ENCODE measurements at places on chromosomes 2 and 18.
A peak's percentile ranks its signal among the peaks of the same experiment; 100 is the strongest.

- DNase-seq = peak; percentile 74
- H3K4me3 ChIP-seq = no peak overlapping the region
- no peaks in the 10 kb centered on the region for H3K27me3 ChIP-seq
- H3K36me3 ChIP-seq = no peaks in the 10 kb centered on the region
- peaks cover 15% of the 10 kb centered on the region for H3K4me1 ChIP-seq
- peak overlapping the region; percentile 91 for H3K27ac ChIP-seq
These were observed 31.4 kb downstream of the COLEC11 start for GRCh38 chr2:3626118-3626811.

- H3K4me3 ChIP-seq = no peak overlapping the region
- H3K27me3 ChIP-seq = no peaks in the 10 kb centered on the region
- no peak for DNase-seq
- 0 out of 2 replicates have a peak, but pooled peaks cover 2% of the 10 kb centered on the region for H3K36me3 ChIP-seq
- peaks cover 2% of the 10 kb centered on the region for H3K4me1 ChIP-seq
These were observed 33.0 kb downstream of the COMMD1 start for GRCh38 chr2:61938511-61938910.

GRCh38 chr2:189466656-189467055 is 25.4 kb downstream of the WDR75 start:
- peak; percentile 50 for DNase-seq
- H3K4me3 ChIP-seq = no peak overlapping the region
- H3K4me1 ChIP-seq = no peaks in the 10 kb centered on the region
- no peaks in the 10 kb centered on the region for H3K27me3 ChIP-seq

DNA sequence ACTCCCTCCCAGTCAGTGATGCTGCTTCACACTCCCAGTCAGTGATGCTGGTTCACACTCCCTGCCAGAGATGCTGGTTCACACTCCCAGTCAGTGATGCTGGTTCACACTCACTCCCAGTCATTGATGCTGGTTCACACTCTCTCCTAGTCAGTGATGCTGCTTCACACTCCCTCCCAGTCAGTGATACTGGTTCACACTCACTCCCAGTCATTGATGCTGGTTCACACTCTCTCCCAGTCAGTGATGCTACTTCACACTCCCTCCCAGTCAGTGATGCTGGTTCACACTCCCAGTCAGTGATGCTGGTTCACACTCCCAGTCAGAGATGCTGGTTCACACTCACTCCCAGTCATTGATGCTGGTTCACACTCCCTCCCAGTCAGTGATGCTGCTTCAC is 34.3 kb upstream of the KCNG2 start:
- no peaks in the 10 kb centered on the region for H3K36me3 ChIP-seq
- peaks cover 3% of the 10 kb centered on the region for H3K4me1 ChIP-seq
- H3K4me3 ChIP-seq = no peak overlapping the region
- H3K27me3 ChIP-seq = peaks cover 2% of the 10 kb centered on the region
- H3K27ac ChIP-seq = no peak overlapping the region

DNA sequence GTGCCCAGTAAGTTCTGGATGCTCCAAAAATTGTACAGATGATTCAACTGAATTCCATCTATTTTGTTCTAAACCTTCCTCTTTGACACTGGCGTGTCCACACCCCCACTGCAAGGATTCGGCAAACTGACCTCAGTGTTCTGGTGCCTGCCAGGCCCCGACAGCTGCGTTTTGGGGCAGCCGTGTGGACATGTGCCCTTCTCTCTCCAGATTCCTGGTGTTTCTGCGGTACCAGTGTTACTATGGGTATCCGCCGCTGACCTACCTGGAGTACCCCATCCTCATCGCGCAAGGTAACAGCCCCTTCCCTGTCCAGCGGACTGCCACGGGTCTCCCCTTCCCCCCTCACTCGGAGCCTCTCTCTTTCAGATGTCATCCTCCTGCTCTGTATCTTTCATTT is 5.0 kb downstream of the SLC66A3 start:
- H3K27ac ChIP-seq = no peak overlapping the region
- H3K27me3 ChIP-seq = no peaks in the 10 kb centered on the region
- no peak for DNase-seq
- no peak overlapping the region for H3K4me3 ChIP-seq
- peaks cover 2% of the 10 kb centered on the region for H3K36me3 ChIP-seq

DNA sequence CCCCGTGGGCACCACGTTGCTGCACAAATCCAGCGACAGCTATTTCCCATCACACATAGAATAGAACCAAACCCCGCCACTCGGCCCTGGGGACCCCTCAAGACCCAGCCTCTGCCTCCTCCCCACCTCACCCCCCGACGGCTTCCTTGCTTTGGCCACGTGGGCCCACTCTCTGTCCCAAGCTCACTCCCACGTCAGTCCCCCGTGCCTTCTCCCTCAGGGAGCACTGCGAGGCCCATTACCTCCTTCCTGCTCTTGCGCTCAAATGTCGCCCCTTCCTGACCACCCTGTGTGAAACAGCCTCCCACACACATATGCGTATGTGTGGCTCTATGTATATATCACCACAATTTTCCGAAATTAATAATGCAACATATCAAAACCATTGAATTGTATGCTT is 239.7 kb downstream of the SH3BP4 start:
- no peaks in the 10 kb centered on the region for H3K36me3 ChIP-seq
- no peaks in the 10 kb centered on the region for H3K4me1 ChIP-seq
- H3K27me3 ChIP-seq = peaks cover 46% of the 10 kb centered on the region
- no peak overlapping the region for H3K27ac ChIP-seq
- no peak overlapping the region for H3K4me3 ChIP-seq
- DNase-seq = no peak

DNA sequence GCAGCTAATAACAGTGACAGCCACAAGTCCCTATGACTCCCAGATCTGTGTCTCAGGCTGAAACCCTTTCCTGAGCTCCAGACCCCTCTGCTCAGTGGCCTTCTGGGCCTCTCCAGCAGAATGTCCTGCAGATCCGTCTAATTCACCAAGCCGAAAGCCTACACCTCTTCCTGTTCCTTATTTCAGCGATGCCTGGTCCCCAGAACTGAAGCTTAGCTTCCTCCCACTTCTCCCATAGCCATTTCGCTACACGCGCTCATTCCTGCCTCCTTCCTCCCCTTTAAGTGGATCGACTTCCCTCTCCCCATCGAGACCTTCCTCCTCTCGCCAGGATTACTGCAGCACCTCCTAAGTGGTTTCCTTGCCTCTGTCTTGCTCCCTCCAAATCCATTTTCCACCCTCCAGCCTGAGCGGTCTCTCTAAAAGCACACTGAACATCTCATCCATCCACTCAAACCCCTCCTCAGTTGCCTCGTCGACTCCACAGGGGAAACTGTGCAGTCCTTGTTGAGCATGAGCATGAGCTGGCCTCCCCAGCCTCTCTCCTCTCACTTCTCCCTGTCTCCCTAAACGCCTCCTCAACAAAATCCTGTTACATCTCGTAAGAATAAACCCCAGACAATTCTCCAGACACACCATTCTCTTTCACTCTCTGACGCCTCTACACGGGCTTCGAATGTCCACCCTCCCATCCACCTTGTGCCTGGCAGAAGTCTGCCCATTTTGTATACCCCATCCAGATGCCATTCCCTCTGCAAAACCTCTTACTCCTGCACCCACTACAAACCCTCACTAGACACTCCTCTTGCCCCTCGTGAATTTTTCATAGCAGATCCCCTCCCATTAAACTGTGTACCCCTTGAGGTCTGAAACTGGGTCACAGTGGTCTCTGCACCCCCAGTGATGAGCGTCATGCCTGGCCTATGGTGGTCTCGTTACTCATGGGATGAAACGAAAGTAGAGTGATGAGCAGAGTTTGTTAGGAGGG is 232.6 kb downstream of the ATAD2B start:
- H3K27ac ChIP-seq = no peak overlapping the region
- H3K4me3 ChIP-seq = no peak overlapping the region
- H3K36me3 ChIP-seq = peaks cover 43% of the 10 kb centered on the region
- no peaks in the 10 kb centered on the region for H3K27me3 ChIP-seq

DNA sequence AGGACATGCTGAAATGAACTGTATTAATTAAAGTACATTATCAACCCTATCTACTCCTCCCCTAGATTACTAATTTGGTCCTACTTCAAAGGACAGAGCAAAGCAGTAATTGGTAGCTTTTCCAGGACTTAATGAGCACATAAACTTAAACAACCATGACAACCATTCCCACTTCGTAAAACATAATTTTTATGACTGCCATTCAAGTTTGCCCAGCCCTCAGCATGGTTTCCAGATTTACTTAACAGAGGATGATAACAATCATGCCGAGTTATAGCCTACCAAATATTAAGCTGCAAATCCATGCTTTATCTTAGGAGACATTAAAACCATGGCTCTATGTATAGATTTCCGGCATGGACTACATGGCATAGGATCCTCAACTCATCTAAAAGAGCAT is 401.1 kb upstream of the CHAC2 start:
- no peak overlapping the region for H3K4me3 ChIP-seq
- H3K27me3 ChIP-seq = no peaks in the 10 kb centered on the region
- DNase-seq = no peak
- no peak overlapping the region for H3K27ac ChIP-seq

DNA sequence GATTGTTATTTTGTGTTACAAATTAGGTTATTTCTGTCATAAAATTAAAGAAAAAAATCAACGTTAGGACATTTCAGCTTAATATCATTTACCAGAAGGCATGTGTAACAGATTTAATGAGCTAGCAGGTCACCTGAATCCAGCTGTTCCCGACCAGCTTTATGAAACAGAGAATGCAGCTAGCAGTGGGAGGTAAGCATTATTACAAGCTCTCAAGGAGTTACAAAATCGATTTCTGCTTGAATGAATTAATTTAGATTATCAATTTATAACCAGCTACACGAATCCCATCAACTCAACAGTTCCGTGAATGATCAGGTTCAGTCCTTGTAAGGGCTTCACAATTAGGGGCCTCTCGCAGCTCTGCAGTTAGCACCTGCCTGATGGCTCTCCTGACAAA is 211.9 kb downstream of the PTGR3 start:
- H3K36me3 ChIP-seq = no peaks in the 10 kb centered on the region
- DNase-seq = no peak
- H3K27me3 ChIP-seq = no peaks in the 10 kb centered on the region
- H3K4me3 ChIP-seq = no peak overlapping the region

- H3K27me3 ChIP-seq = no peaks in the 10 kb centered on the region
- peaks cover 8% of the 10 kb centered on the region for H3K4me1 ChIP-seq
- H3K4me3 ChIP-seq = no peak overlapping the region
These were observed 26.8 kb upstream of the MYO1B start for GRCh38 chr2:191218292-191218898.

- no peaks in the 10 kb centered on the region for H3K36me3 ChIP-seq
- no peaks in the 10 kb centered on the region for H3K4me1 ChIP-seq
- H3K4me3 ChIP-seq = no peak overlapping the region
These were observed 240.9 kb upstream of the APCDD1 start for GRCh38 chr18:10213526-10213925.

- no peaks in the 10 kb centered on the region for H3K36me3 ChIP-seq
- H3K27ac ChIP-seq = no peak overlapping the region
- peaks cover 3% of the 10 kb centered on the region for H3K4me1 ChIP-seq
- no peak for DNase-seq
These were observed 454.9 kb downstream of the LPIN1 start for GRCh38 chr2:12201369-12201768.

GRCh38 chr2:143522699-143523098 is 393.5 kb downstream of the ARHGAP15 start:
- no peak overlapping the region for H3K4me3 ChIP-seq
- DNase-seq = no peak
- no peaks in the 10 kb centered on the region for H3K27me3 ChIP-seq
- H3K4me1 ChIP-seq = peaks cover 9% of the 10 kb centered on the region
- no peaks in the 10 kb centered on the region for H3K36me3 ChIP-seq

DNA sequence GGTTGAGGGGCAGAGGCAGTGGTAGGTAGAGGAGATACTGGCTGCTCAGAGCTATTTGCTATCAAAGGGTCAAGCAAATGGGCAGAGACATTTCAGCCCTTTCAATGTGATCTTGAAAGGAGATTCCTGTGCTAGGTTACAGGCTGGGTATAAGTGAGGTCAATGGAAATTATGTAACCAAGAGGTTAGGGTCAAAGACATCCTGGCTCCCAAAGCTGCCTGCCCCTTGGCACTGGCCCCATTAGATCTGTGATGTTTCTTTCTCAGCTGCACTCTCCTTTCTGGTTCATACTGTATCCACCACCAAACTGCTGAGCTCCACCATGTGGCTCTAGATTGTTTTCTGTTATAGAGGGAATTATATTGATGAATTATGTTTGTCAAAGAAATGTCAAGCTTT is 200.4 kb downstream of the AGPS start:
- H3K4me3 ChIP-seq = no peak overlapping the region
- peaks cover 4% of the 10 kb centered on the region for H3K27me3 ChIP-seq
- no peak overlapping the region for H3K27ac ChIP-seq
- H3K4me1 ChIP-seq = no peaks in the 10 kb centered on the region
- no peaks in the 10 kb centered on the region for H3K36me3 ChIP-seq
- DNase-seq = no peak

GRCh38 chr2:97348265-97348664 is 235.3 kb downstream of the ANKRD36 start:
- no peak for DNase-seq
- peaks cover 12% of the 10 kb centered on the region for H3K27me3 ChIP-seq
- H3K36me3 ChIP-seq = no peaks in the 10 kb centered on the region

- H3K4me1 ChIP-seq = peaks cover 19% of the 10 kb centered on the region
- DNase-seq = no peak
- H3K27me3 ChIP-seq = no peaks in the 10 kb centered on the region
- H3K4me3 ChIP-seq = peak overlapping the region; percentile 16
- H3K36me3 ChIP-seq = peaks cover 30% of the 10 kb centered on the region
These were observed 24.2 kb downstream of the TNS1 start for GRCh38 chr2:217978536-217979150.

GRCh38 chr2:74162951-74163350 is 15.2 kb upstream of the BOLA3 start:
- DNase-seq = no peak
- no peak overlapping the region for H3K27ac ChIP-seq
- no peaks in the 10 kb centered on the region for H3K27me3 ChIP-seq
- H3K4me1 ChIP-seq = no peaks in the 10 kb centered on the region
- peaks cover 50% of the 10 kb centered on the region for H3K36me3 ChIP-seq
- no peak overlapping the region for H3K4me3 ChIP-seq

DNA sequence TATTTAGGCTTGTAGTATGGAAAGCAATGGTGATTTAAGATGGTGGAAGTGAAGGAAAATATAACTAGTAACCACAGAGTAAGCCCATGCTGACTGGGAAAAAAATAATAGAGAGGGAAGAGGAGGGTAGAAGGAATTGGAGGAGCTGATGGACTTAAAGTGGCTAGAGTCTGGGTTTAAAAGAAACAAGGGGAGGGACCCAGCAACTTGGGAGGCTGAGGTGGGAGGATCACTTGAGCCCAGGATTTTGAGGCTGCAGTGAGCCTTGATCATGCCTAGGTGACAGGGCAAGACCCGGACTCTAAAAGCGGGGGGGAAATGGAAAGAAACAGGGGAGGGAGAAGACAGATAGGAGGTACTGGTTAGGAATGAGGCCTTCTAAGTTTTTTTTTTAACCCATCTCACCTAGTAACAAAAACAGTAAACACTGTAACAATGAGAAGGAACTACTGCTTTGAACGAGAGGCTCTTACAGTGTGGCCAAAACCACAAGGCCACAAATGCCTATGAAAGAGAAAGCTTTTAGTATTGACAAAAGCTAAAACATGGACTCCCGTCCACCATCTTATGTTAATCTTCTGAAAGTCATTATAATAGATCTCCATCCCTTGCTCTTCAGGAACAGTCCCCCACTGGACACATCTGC is 26.6 kb downstream of the METTL8 start:
- H3K27me3 ChIP-seq = no peaks in the 10 kb centered on the region
- no peaks in the 10 kb centered on the region for H3K36me3 ChIP-seq
- no peak overlapping the region for H3K4me3 ChIP-seq
- H3K4me1 ChIP-seq = peaks cover 13% of the 10 kb centered on the region
